ENCODE measurements at places on chromosomes 7 and 10. TPM values are rescaled to one million over a fixed set of nuclear protein-coding genes. Genes with fewer than 3 reads are reported as not detected.

The PHYHIPL gene
- under 0.01 TPM for total RNA-seq

The AKR1C4 gene
- not detected for total RNA-seq

The ELOVL3 gene
- total RNA-seq: not detected

The LEP gene
- total RNA-seq: not detected

The TAS2R4 gene
- total RNA-seq: 0.42 TPM

The MMP21 gene
- 0.34 TPM for total RNA-seq

The LRRD1 gene
- under 0.01 TPM for total RNA-seq

The PDE1C gene
- 1.2 TPM for total RNA-seq

The DHX32 gene
- 56.7 TPM for total RNA-seq

The GIMAP5 gene
- total RNA-seq: 350 TPM

The FEZF1 gene
- total RNA-seq: not detected

The DGKI gene
- total RNA-seq: 3.9 TPM

The ANXA8L1 gene
- not detected for total RNA-seq

The PON3 gene
- 0.85 TPM for total RNA-seq
